GM13977 (cell line): ENCODE measurements at places on chromosomes 1 and 21.

DNA sequence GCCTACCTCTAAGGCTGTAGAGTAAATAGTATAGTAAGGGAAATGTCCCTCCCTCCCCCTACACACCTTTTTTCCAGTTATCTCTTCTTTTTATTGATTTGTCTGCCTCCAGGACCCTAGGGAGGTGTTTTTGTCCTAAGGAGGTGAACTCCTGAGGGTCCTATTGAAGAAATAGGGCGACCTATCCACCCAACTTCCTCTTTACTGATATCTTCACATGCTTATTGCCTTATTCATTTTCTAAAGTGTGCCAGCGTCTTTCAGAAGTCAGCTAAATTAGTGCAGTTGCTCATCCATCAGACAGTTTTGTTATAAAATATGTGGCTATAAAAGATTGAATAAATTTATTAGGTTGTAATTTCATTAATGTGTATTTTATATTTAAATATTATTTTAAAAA lies 5.9 kb downstream of the BACH1 start:
- no peak for DNase-seq

- no peak for DNase-seq
These were observed 119.7 kb downstream of the PPIAL4G start for GRCh38 chr1:148363439-148363810.

- peak; percentile 99 for DNase-seq
These were observed at the start of gene ADAM15 for GRCh38 chr1:155050560-155051341. Gene ADAM15 (plus strand): TSS chr1:155051316. CDS start chr1:155051387, 71 bp downstream.

DNA sequence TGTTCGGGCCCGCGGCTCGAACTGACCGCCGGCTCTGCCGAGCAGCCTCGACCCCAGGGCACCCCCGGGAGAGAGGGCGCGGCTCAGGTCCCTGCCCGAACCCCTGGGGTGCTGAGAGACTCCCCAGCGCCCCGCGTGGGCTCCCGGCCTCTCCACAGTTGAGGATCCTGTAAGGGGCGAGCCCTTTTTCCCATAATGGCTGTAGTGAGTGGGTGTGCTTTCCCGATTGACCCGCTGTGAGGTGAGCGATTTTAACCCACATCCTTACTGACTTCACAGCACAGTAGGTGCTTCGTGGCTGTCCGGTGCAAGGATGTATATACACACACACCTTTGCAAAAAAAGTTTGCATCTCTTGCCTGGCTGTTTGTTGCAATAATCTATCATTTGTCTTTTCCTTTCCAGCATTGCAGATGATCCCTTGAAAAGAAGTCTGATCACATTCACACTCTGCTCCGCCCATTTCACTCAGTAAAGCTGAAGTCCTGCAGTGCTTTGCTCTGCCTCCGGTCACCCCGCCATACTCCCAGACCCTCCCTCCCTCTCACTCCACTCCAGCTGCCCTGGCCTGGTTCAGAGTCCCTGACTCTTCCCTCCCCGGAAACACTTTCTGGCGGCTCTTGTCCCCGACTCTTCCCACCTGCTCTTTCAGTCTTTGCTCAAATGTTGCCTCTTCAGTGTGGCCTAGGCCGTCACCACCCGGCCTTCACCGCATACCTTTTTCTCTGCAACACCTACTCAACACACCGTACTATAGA lies 955 bp upstream of the UBE2G2 start:
- no peak for DNase-seq

GRCh38 chr1:15388201-15388880 lies 21.3 kb upstream of the EFHD2 start:
- DNase-seq, result no peak

DNA sequence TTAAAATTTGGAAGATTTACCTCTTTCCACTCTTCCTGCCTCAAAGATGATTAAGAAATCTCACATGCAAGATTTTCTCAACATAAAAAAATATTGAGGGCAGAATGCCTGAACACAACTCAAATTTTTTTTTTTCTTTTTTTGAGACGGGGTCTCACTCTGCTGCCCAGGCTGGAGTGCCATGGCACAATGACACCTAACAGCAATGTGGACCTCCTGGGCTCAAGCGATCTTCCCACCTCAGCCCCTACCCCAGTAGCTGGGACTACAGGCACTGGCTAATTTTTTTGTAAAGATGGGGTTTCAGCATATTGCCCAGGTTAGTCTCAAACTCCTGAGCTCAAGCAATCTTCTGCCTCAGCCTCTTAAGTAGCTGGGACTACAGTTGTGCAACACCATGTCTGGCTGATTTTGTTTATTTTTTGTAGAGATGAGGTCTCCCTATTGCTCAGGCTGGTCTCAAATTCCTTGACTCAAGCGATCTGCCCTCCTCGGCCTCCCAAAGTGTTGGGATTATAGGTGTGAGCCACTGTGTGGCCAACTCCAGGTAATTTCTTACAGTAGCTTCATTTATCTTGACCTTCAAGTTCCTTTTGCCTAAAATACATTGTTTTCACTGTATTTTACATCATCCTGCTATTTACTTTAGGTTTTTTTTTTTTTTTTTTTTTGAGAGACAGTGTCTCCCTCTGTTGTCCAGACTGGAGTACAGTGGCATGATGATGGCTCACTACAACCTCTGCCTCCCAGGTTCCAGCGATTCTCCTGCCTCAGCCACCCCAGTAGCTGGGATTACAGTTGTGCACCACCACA lies 10.4 kb downstream of the NUCKS1 start:
- DNase-seq, result no peak

GRCh38 chr1:178575611-178576361 lies 62.9 kb downstream of the TEX35 start:
- DNase-seq, result no peak

DNA sequence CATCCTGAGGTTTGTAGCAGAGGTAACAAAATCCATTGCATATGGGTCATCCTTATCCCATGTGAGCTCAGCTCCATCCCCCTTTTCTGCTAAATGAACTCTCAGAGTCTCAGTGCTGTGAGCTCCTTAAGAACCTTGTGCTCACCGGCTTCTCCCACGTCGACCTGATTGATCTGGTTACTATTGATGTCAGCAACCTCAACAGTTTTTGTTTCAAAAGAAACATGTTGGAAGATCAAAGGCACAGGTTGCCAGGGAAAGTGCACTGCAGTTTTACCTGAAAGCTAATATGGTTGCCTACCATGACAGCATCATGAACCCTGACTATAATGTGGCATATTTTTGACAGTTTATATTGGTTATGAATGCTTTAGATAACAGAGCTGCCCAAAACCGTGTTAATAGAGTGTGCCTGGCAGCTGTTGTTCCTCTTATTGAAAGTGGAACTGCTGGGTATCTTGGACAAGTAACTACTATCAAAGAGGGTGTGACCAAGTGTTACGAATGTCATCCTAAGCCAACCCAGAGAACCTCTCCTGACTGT lies 131.4 kb downstream of the HS2ST1 start:
- DNase-seq, result peak; percentile 13

GRCh38 chr1:60225486-60225885 lies 151.9 kb upstream of the C1orf87 start:
- DNase-seq, result no peak

DNA sequence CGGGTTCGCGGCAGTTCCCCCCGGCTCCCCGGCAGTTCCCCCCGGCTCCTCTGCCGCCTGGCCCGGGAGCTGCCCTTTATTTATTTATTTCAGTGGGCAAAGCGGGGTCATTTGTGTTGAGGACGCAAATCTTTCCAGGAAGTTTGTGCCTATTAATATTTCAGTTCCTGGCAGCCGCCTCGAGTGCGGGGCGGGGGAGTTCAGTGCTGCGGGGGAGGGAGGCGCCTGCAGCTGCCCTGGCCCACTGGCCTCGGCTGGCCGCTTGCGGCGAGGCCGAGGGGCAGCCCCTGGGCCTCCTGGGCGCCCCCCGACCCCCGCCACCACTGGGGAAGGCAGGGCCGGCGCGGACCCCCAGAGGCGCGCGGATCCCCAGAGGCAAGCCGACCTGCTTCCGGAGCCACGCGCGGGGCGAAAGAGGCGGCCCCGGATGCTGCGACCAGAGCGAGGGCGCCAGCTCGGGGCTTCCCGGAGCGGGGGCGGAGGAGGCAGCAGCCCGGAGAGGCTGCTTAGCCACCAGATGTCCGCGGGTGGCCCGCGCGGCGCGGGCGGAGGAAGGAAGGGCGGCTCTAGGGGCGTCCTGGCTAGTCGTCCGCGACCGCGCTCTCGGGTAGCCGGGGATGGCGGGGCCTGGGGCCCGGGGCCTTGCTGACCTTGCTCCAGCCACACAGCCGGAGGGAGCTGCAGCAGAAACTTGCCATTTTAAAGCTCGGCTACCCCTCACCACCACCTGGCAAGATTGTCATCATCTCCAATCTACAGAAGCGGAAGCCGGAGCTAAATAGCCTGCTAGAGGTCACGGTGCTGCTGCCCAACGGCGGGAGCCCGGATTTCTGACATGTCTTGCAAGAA lies 48.0 kb downstream of the H3-3A start:
- peak; percentile 97 for DNase-seq

GRCh38 chr1:220755309-220755708 lies 7.2 kb downstream of the MTARC2 start:
- DNase-seq, result no peak

- DNase-seq, result no peak
These were observed 67.1 kb upstream of the NBL1 start for GRCh38 chr1:19577036-19577435.

GRCh38 chr21:17575076-17575475 lies 37.6 kb downstream of the BTG3 start:
- no peak for DNase-seq

GRCh38 chr1:65059930-65060538 lies 88.0 kb upstream of the AK4 start:
- peak; percentile 54 for DNase-seq

DNA sequence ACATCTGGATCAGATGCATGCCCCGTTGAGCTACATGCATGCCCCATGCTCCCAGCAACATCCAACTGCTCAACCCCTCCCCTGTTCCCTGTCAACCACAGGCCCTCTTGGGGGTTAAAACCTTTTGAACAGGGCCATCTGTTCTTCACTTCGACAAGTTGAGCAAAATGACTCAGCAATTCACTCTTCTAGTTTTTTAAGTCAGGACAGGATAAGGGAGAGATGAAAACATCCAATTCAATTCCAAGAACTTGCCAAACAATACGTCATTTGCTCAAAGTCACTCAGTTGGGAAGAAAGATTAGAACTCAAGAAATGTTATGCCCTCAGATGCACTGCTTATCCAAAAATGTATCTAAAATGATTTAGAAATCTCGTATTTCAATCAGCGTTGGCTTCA lies 46.1 kb upstream of the MTF2 start:
- no peak for DNase-seq
